ENCODE measurements at places on chromosomes 13 and 19.

- no peak for DNase-seq
Measured at GRCh38 chr19:13011653-13012389, 16.5 kb downstream of the NFIX start.

GRCh38 chr13:52994051-52994450 lies 34.6 kb upstream of the OLFM4 start:
- no peak for DNase-seq

DNA sequence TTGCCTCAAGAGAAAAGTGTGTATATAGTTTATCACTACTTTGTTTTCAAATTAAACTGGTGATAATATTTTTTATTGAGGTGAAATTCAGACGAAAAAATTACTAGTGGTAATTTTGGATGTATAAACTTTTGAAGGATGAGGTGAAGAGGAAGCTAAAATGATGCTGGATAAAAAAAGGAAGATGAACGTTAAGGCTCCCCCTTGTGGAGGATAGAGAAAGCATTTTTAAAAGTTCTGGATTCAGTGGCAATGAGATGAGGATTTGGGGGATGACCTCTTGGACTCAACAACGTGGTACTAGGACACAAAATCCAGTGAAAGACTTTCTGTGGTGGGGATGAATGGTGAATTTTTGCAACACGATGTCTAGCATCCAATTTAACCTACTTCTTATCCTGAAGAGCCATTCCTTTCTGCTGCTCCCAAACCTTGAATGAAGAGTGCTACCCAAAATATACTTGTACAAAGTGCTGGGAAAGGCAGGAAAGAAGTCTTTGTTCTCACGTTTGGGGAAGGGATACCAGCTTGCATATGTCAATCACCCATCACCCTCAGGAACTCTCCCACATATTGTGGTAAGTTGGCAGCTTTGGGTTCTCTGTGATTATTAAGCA lies 7.3 kb upstream of the SIGLEC5 start:
- no peak for DNase-seq

DNA sequence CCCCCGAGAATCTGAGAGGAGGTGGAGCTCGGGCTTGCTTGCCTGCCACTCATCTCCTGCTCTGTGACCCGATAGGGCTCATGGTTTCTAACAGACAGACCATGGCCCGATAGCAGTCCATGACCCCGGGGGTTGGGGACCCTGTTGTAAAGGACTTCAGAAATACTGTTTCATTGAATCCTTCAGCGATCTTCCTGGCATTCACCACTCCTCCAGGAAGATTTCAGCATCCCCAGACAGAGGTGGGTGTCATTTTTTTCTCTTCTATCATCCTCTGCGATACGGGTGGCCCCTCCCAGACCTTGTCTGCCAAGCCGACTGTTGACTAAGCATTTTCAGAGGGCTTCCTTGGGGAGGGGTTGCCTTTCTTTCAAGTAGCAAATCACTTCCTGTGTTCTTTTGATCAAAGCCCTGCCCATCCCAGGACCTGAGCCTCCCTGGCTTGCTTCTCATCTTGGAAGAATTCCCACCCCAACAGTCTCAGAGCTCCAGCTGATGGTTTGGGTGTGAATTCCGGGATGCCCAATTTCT lies 1.7 kb downstream of the MYO1F start:
- no peak for DNase-seq
